Panc1 (cell line): ENCODE measurements at places on chromosomes 4 and X. TPM values are rescaled to one million over a fixed set of nuclear protein-coding genes. Genes with fewer than 3 reads are reported as not detected.

DNA sequence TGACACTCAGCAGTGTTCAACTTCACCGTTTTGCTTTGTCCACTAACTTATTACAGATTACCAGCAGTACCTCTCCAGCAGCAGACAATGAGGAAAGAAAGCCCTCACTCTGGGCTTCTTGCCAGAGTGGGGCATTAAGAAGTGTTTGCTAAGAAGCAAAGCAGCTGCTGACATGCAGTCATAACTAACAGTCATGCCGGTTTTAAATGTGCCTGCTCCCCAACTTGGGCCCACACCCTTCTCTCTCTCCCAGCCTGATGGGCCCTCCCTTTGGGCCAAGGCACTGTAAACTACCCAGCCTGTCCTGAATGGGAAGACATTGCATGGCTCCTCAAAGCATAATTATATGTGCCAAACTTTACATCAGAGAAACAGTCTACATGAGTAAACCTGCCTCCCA lies 54.6 kb upstream of the HHIP start:
- DNase-seq: no peak
- no peaks in the 10 kb centered on the region for H3K27me3 ChIP-seq
- H3K4me3 ChIP-seq: no peak overlapping the region
- H3K27ac ChIP-seq: no peak overlapping the region
- H3K36me3 ChIP-seq: no peaks in the 10 kb centered on the region

GRCh38 chrX:130082244-130083106 lies 27.8 kb downstream of the ELF4 start:
- no peaks in the 10 kb centered on the region for H3K36me3 ChIP-seq
- no peak for DNase-seq
- peaks cover 42% of the 10 kb centered on the region for H3K4me1 ChIP-seq

DNA sequence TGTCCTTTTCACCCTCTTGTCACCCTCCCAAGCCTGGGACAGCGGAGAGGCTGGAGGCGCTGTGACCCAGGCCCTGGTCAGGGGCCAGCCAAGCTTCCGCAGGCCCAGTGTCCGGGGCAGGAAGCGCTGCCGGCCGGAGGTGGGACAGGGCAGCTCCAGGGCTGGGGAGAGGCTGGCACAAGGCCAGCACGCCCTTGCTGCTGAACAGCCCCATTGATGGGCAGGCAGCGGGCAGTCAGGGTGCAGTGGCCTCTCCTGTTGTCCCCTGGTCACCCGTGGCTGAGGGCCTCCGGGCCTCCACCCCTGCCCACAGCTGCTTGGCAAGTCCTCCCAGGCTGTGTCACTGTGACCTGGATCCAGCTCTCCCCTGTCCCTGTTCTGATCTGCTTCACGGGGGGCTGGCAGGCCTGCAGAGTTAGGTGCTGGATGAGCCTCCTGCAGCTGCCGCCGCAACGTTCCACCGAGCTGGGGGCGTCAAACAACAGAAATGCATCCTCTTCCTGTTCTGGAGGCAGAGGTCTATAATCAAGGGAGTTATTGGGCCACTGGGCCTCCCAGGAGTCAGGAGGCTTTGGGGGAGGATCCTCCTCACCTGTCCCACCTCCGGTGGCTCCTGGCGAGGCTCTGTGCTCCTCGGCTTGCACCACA lies 107.9 kb downstream of the PSAPL1 start:
- no peak for DNase-seq
- H3K36me3 ChIP-seq: no peaks in the 10 kb centered on the region
- no peak overlapping the region for H3K4me3 ChIP-seq
- H3K27me3 ChIP-seq: no peaks in the 10 kb centered on the region

Gene ANKRD50
- total RNA-seq: 14.3 TPM

Gene WDR13
- total RNA-seq: 91.3 TPM

Gene TRIM60
- total RNA-seq: not detected

DNA sequence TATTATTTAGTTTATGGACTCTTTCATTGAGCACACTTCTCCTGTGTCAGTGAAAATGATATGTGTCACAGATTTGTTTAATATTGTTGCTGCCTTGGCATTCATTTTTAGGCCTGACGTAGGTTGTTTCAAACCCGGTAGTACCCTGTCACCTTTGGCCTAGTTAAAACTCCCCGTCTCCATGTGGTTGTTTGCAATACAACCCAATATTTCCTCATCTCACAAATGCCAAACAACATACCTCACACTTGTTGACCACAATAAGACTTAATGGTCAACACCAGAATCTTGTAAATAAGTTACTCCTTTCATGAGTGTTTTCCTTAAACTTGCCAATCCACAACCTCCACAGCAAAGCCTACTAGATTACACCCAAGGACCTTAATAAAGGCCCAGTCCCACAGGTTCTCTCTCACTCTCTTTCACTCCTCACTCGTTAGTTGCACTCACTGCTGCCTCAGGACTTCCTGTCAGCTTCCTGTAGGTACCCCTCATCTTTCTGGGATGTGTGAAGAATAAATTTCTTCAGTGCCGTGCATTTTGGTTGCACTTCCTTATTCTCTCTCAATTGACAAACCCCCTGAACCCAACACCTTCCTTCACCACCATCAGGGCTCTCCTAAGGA lies 31.3 kb downstream of the IL13RA2 start:
- H3K27me3 ChIP-seq: no peaks in the 10 kb centered on the region
- H3K4me1 ChIP-seq: no peaks in the 10 kb centered on the region
- H3K36me3 ChIP-seq: no peaks in the 10 kb centered on the region
- H3K4me3 ChIP-seq: no peak overlapping the region
- no peak for DNase-seq
